ENCODE measurements at places on chromosomes 2 and 18.

DNA sequence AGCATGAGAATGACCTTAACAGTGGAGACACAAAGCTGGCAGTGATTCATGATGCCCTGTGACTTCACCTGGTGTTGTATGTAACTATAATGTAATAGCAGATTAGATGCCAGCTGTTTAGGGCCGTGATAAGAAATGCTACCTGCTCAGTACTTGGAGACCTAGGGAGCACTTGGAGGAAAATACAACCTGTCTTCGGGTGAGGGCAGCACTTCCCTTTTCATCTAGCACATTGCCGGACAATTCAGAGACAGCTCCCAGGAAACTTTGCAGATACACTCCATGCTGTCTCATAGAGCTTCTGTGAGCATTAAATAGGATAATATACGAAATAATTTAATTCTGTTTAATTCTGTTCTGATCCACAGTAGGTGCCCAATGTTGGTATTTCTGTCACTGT is 668.5 kb downstream of the TSN start:
- DNase-seq = no peak

GRCh38 chr2:207825978-207826377 is 56.3 kb upstream of the FZD5 start:
- DNase-seq = no peak

GRCh38 chr2:238667639-238668038 is 180.2 kb upstream of the TWIST2 start:
- DNase-seq = no peak

GRCh38 chr2:161077367-161078210 is 82.6 kb upstream of the TANK start:
- no peak for DNase-seq

GRCh38 chr2:204720874-204721273 is 175.6 kb downstream of the PARD3B start:
- DNase-seq = no peak

DNA sequence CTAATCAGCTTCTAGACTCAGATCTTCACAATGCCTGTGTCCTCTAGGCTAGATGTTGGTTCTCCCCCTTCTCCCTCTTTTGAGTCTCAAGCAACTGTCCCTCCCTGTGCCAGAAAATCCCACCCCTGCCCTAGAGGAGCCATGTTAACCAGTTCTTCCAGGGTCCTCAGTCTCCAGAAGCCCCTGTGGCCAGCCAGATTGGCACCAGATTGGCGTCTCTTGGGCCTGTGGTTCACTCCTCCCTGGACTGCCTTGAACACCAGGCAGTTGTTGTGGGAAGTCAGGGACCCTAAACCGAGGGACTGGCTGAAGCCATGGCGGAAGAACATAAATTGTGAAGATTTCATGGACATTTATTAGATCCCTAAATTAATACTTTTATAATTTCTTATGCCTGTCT is 36.6 kb downstream of the CYP26B1 start:
- DNase-seq = no peak

DNA sequence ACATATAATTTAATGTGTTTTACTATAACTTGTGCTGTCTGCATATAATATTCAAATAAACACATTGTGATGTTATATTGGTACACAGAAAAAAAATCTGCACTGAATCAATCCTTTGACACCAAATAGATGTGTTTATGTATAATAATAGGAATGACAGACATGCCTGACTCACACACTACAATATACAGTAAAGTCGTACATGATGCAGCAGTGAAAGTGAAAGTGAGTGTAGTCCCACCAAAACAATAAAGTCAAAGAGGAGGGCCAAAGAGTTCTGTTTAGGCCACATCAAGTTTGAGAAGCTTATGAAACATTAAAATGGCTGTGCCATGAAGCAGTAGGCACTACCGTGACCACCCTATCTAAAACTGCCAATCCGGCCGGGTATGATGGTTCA is 8.2 kb upstream of the RBM44 start:
- no peak for DNase-seq

GRCh38 chr2:43265421-43265820 is 39.0 kb upstream of the ZFP36L2 start:
- DNase-seq = no peak

DNA sequence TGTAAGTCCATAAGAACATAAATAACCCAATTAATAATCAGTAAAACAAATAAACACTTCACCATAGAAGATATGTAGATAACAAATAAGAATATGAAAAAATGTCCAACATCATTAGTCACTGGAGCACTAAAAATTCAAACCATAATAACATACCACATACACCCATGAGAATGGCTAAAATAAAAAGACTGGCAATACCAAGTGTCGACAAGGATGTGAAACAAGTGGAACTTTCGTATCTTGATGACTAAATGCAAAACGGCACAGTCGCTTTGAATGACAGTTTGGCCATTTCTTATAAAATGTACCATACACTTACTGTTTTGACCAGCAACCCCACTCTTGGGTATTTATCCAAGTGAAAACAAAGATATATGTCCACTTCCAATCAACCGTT is 26.8 kb downstream of the ANKMY1 start:
- DNase-seq = no peak

- DNase-seq = no peak
These were observed 9.5 kb upstream of the TMEM87B start for GRCh38 chr2:112045446-112046014.

DNA sequence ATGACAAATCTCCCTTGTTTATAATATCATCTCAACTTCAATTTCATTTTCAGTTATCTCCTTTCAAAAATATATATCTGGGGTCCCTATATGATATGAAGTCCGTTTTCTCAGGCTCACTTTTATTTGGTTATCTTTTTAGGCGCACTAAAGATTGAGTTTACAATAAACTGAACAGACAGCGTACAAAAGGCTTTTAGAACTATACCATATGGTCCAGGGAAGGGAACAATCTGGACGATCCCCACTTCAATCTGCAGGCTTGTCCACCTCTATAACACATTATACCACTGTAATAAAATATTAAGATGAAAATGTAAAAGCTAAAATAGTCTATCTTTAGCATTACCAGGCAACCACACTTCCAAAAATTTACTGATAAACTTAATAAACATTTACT is 289.9 kb downstream of the ZEB2 start:
- DNase-seq = no peak

DNA sequence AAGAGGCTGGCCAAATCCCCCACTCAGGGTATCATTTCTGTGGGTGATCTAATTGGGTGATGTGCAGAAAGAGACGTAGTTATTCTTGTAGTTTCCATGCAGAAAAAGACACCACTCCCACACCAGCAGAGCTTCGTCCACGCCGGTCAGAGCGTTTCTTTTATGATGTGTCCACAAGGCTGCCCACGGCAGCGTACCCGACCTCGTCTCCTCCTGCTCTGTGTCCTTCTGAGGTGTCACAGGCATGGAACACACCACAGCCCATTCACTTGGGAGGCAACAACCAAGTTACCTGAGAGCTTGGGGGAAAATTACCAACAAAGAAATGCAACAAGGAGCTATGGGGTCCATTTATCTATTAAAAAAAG is 131.3 kb downstream of the PXDN start:
- no peak for DNase-seq

GRCh38 chr18:35756506-35757117 is 175.1 kb downstream of the GALNT1 start:
- peak; percentile 31 for DNase-seq

DNA sequence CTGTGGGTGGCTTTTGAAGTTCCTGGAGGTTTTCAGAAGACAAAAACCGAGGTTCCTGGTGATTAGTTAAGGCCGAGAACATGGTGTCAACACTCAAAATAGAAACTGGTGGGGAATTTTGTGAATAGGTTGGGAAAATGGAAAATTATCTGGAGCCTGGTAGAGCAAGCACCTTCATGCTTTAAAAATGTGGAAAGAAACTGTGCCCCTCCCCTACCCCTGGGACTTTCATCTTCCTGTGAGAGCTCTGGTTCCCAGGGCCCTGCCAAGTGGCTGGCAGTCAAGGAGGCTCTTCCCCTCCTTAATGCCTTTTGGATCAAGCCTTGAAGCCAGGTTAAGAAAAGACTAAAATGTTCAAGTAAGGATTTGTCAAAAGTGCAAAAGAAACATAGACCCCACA is 1.9 kb upstream of the CRACDL start:
- peak; percentile 23 for DNase-seq

DNA sequence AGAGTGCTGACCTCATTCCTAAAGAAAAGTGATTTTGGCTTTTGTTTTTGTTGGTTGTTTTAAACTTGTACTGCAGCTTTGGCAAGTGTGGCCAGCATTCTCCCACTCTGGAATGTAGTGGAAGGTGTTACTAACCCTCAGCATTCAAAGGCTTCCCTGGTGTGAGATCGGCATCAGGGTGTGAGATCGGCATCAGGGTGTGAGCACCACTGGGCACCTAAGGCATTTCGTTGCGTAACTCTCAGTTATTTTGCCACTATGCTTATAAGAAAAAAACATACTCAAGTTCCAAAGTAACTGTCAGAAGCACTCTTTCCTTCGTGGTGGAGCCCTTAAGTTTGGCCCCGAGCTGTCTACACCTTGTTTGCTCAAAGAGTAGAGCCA is 1.7 kb downstream of the CYBRD1 start:
- no peak for DNase-seq

DNA sequence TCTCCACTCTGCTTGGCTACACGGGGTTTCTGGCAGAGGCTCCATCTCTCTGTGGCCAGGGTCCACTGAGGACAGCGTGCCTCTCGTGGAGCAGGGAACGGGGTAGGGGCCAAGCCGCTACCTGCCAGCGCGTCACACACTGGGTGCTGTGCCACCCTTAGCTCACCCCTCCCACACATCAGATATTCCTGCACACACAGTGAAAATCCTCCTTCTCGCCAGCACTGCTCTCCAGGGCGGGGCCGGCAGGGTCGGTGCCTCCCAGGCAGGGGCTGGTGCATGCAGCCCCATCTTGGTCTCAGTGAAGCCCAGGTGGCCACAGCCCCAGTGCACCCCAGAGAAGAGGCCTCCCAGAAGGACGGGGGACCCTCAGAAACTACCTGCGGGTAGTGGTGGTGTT is 124.6 kb downstream of the MBP start:
- no peak for DNase-seq

- DNase-seq = no peak
These were observed 140.5 kb downstream of the ZFP36L2 start for GRCh38 chr2:43085929-43086328.

GRCh38 chr2:239760596-239760995 is 264.5 kb downstream of the NDUFA10 start:
- no peak for DNase-seq

DNA sequence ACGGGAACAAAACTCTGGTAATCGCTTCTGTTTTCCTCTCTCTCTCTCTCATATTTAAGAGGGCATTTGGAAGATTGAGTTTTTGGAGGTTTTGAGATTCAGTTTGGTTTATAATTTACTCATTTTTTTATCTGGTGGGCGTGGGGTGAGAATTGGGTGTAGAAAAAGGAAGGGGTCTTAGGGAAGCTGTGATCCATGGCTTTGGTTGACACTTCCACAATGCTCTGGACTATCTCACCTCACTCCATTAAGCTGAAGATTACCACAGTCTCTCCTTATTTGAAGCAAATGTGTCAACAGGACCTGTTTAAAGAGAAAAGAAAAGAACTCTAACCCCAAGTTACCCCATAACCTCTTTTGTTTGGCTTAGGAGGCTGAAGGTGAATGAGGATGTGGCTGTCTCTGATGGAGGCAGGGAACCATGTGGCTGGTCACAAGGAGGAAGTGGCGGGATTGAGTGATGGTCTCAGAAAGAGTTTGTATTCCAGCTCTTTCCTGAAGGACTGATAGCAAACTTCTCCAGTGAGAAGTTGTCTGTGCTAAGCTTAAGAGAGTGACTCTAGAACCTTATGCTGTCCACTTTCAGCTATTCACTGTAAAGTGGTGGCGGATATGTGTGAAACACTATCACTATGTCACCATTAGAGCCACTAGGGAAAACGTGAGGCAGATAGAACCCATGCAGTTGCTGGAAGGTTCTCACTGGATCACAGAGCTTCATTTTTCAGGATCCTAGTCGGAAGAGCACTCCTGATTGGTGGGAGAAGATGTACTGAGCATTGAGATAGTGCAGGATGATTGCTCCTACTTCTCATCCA is 934 bp downstream of the ZNF804A start:
- DNase-seq = no peak

GRCh38 chr2:128496700-128497099 is 178.0 kb upstream of the HS6ST1 start:
- no peak for DNase-seq

DNA sequence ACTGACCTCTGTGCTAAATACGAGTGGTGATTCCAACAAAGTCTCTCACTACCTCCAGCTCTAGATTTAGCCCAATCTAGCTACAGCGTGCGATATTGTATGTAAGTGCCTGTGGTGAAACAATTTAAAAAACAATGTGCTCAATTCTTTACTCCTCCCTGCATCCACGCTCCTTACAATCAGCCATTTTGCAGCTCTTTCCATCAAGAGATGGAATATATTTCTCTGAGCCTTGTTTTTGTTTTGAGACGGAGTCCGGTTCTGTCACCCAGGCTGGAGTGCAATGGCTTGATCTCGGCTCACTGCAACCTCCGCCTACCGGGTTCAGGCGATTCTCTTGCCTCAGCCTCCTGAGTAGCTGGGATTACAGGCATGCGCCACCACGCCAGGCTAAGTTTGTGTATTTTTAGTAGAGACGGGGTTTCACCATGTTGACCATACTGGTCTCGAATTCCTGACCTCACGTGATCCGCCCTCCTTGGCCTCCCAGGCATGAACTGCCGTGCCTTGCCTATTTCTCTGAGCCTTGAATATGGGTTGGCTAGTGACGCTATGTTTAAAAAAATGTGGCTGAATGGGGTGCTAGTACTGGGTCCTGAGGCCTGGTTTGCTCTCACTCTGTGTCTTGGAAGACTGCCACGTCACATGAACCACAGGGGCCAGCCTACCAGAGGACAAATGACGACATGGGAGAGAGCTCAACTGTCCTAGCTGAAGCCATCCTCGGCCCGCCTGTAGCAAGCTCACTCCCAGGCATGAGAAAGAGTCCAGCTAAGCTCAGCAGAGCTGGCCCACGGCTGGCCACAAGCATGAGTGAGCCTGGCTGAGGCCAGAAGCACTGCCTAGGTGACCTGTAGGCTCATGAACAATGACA is 14.8 kb downstream of the WDFY1 start:
- no peak for DNase-seq

- no peak for DNase-seq
These were observed 4.3 kb downstream of the GPR35 start for GRCh38 chr2:240629619-240629967.

DNA sequence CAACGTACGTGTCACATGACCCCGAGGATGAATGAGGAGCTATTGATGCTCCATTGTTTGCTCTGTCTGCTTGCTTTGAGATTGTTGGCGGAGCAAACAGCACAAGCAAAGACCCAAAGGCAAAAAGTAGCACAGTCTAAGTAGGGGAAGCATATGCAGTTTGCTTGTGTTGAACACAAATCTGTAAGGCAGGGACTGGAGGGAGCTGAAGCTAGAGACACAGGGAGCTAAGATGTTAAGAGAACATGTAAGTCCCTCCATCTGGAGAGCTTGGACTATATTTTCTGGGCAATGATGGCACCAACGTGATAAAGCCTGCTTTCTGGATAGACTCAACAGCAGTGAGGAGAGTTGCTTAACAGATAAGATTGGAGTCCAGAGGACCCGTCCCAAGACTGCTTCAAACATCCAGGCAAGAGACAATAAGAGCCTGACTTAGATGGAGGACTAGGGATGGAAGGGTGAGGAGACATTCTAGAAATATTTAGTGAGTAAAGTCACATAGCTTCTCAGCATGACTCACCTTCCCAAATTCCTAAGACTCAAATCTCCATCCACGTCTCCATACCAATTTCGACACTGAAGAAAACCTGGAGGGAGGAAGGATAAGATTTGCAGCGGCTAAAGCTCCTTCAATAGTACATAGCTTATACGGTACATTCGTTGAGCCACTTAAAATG is 88.1 kb upstream of the KLF7 start:
- no peak for DNase-seq
